ENCODE measurements at places on chromosomes 4 and X.
A peak's percentile ranks its signal among the peaks of the same experiment; 100 is the strongest.

DNA sequence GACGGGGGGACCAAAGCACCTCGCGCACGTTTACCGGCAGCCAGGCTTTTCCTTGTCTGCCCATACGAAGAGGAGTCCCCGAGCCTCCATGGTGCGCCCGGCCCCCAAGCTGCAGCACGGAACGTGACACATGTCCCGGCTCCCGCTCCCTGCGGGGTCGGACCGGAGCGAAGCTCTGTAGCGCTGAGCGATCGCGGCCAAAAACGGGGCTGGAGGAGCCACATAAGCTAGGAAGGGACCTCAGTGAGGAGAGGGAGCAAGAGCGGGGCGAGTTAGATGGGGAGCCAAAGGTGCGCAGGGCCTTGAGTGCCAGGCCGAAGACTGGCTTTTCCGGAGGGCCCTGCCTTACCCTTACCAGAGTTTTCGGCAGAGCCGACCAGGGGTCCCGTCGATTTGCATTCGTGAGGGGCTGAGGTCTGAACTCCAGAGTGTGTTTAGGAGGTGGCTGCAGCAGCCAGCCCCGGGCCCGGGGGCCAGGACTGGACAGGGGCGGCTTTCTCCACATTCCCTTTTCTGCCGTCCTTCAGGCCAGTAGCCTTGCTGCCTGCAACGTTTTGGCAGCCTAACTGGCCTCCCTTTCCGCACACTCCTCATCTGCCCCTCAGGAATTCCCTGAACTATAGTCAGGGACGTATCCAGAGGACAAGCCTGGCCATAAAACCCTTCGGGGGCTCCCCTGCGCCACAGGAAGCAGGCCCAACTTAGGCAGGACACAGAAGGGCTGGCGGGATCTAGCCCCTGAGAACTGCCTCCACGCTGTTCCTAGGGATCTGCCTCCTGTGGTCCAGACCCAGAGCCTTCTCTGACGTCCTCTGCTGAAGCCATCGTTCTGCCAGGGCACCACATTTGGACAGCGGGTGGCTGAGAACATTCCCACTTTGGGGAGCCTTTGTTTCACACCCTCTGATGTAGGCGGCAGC is 689 bp downstream of the SSR4 start:
- peak overlapping the region; percentile 94 for H3K27ac ChIP-seq
- H3K27me3 ChIP-seq = no peaks in the 10 kb centered on the region
- DNase-seq = peak; percentile 22
- H3K36me3 ChIP-seq = peaks cover 63% of the 10 kb centered on the region
- H3K4me1 ChIP-seq = peaks cover 14% of the 10 kb centered on the region

DNA sequence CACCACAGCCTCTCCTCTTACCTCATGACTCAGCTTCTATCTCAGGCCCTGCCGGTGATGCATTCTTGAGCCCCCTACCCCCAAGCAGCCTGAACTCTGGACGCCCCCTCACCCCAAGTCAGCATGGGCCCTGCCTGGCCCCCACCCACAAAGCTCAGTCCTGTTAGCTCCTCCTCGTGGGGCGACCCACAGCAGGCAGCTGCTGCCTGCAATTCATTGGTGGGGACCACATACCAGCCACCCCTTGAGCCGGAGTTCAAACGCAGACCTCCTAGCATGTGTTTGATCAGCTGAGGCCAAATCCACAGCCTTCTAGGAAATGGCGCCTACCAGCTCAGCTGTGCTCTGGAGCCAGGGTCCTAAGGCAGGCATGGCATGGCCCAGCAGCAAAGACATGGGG is 111.8 kb downstream of the EFNB1 start:
- peaks cover 20% of the 10 kb centered on the region for H3K4me1 ChIP-seq
- H3K27ac ChIP-seq = no peak overlapping the region
- no peak overlapping the region for H3K4me3 ChIP-seq
- no peaks in the 10 kb centered on the region for H3K27me3 ChIP-seq
- no peak for DNase-seq

- H3K4me3 ChIP-seq = no peak overlapping the region
- H3K27me3 ChIP-seq = no peaks in the 10 kb centered on the region
- H3K4me1 ChIP-seq = peaks cover 17% of the 10 kb centered on the region
These were observed 96.4 kb downstream of the FAM13A start for GRCh38 chr4:88960576-88960975.

- no peaks in the 10 kb centered on the region for H3K36me3 ChIP-seq
- peaks cover 47% of the 10 kb centered on the region for H3K27me3 ChIP-seq
- H3K27ac ChIP-seq = no peak overlapping the region
- no peaks in the 10 kb centered on the region for H3K4me1 ChIP-seq
- no peak for DNase-seq
These were observed 81.8 kb upstream of the EFNB1 start for GRCh38 chrX:68746988-68747387.

- H3K36me3 ChIP-seq = no peaks in the 10 kb centered on the region
- no peak overlapping the region for H3K4me3 ChIP-seq
- no peak overlapping the region for H3K27ac ChIP-seq
- no peaks in the 10 kb centered on the region for H3K4me1 ChIP-seq
- no peak for DNase-seq
- H3K27me3 ChIP-seq = no peaks in the 10 kb centered on the region
These were observed 873.4 kb upstream of the PCDH10 start for GRCh38 chr4:132275583-132276121.

DNA sequence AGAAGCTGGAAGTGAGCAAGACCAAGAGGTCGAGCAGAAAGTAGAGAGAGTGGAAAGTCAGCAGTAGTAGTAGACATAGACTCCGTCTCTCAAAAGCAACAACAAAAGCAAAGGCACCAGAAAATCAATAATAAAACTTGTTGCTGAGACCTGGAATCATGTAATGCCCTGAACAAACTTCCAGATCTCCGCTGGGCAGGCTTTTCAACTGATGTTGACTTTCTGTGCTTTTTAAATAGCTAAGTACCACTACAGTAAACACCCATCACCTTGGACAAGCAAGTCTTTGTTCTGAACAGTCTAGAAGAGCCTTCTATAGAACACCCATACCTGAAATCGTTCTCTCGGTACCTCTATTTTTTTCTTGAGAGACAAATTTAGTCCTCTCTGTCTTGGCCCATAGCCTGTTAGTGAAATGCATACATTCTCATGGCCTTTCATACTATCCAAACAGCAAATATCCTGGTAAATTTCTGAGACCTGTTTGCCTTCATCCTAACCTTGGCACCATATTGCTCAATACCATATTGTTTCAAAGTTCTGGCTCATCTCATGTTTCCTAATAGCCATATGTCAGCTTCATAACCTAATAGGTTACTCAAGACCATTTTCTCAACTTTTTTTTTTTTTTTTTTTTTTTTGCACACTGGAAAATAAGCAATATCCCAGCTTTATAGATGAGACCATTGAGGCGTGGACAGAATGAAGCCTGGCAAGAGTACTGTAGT is 200.6 kb upstream of the RBPJ start:
- H3K36me3 ChIP-seq = no peaks in the 10 kb centered on the region
- H3K27me3 ChIP-seq = no peaks in the 10 kb centered on the region
- peaks cover 17% of the 10 kb centered on the region for H3K4me1 ChIP-seq
- no peak for DNase-seq

GRCh38 chrX:2552621-2553201 is 51.9 kb upstream of the DHRSX start:
- DNase-seq = no peak
- no peak overlapping the region for H3K27ac ChIP-seq
- no peaks in the 10 kb centered on the region for H3K36me3 ChIP-seq
- no peaks in the 10 kb centered on the region for H3K27me3 ChIP-seq
- H3K4me1 ChIP-seq = no peaks in the 10 kb centered on the region

DNA sequence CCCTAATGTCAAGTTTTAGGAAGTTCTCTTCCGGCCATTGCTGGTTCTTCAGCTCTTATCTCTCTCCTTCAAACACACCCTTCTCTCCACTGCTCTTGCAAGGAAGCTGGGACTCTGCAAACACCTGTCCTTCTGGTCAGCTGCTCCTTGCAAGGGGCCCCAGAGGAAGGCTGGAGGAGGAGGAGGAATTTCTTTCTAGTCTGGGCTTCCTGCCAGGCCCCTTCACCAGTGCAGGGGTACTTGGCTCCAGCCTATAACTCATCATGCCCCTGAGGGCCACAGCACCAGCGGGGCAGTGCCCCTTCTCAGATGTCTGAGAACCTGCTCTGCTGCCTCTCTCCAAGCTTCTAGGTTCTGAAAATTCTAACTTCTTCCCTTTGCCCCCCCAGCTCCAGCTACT is 46.7 kb downstream of the REELD1 start:
- H3K27me3 ChIP-seq = no peaks in the 10 kb centered on the region
- H3K4me1 ChIP-seq = peaks cover 12% of the 10 kb centered on the region
- peaks cover 6% of the 10 kb centered on the region for H3K36me3 ChIP-seq
- no peak for DNase-seq
- H3K27ac ChIP-seq = no peak overlapping the region

GRCh38 chr4:176001151-176002006 is 64.3 kb upstream of the WDR17 start:
- H3K27me3 ChIP-seq = no peaks in the 10 kb centered on the region
- DNase-seq = peak; percentile 51
- H3K36me3 ChIP-seq = peaks cover 16% of the 10 kb centered on the region
- H3K27ac ChIP-seq = peak overlapping the region; percentile 58
- H3K4me3 ChIP-seq = peak overlapping the region; percentile 83

DNA sequence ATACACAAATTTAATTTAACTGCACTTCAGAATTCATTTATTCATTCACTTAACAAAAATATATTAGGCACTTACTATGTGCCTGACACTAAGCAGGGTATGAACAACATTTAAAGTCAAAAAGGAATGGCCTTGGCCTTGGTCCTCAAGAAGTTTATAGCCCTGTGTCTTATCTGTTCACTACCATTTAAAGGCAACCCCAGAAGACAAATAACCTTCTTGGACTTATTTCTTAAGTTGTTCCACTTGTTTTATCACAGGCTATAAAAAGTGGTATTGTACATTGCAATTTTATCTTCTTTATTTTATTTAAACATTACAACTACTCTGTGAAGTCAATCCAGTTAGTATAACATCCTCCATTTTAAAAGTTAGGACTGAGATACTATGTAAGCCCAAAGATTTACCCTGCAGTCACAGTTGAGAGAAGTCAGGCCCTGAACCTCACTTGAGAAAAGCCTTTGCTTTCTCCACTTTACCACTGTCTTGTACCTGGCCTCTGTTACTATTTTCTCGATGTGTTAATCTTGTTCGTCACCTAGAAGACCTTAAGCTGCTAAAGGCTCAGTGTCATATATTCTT is 305.6 kb upstream of the DIPK2B start:
- DNase-seq = no peak
- no peak overlapping the region for H3K4me3 ChIP-seq
- H3K4me1 ChIP-seq = peaks cover 41% of the 10 kb centered on the region
- peaks cover 6% of the 10 kb centered on the region for H3K36me3 ChIP-seq
- peak overlapping the region; percentile 56 for H3K27ac ChIP-seq

DNA sequence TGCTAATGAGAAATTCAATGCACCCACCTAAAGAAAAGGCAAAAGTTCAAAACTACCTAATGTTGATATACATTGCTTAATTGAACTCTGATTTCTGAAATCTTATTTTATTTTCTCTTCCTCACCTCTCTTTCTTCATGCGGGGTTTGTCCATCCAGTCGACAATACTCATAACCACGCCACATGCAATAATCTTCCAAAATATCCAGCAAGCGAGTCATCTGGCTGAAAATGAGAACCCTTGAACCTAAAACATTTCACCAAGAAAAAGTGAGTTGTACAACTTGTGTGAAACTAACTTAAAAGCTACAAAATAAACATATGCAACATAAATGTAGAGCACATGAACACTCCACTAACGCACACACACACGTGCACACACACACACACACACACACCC is 26.7 kb downstream of the SMARCA1 start:
- H3K36me3 ChIP-seq = no peaks in the 10 kb centered on the region
- no peaks in the 10 kb centered on the region for H3K4me1 ChIP-seq
- no peak overlapping the region for H3K4me3 ChIP-seq
- no peaks in the 10 kb centered on the region for H3K27me3 ChIP-seq

DNA sequence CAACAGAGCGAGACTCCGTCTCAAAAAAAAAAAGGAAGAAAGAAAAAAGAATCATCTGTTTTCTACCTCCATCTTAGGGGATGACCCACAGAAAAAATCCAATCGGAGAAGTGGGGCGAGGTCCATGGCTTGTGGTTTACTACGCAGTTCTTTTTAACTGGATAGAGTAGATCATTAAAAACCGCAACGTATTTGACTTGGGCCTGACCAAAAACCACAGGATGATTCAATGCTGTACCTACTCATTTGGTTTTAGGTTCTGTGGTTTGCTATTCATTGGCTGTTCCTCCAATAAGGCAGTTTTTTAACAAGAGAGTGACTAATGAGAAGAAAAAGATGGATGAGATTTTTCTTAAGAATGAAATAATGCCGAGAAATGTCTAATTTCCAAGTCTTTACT is 83.7 kb downstream of the FREM3 start:
- no peaks in the 10 kb centered on the region for H3K4me1 ChIP-seq
- peaks cover 94% of the 10 kb centered on the region for H3K27me3 ChIP-seq
- no peak overlapping the region for H3K27ac ChIP-seq
- H3K36me3 ChIP-seq = no peaks in the 10 kb centered on the region
- DNase-seq = peak; percentile 3

DNA sequence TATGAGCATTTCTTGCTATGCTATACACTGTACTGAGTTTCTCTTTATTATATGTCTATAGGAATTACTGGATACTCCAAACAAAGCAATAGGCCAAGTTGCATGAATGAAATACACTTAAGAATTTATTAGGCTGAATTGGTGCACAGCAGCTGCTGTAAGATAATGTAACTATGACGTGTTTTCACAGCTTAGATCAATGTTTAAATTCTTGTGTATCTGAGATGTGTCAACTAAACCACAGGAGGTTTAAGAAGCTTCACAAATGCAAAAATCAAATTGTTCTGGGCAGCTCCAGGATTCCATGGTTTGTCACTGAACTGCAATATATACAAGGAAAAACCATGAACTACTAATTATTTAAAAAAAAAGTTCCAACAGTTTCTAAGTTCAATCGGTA is 156.7 kb downstream of the MAPK10 start:
- H3K27ac ChIP-seq = no peak overlapping the region
- H3K4me3 ChIP-seq = no peak overlapping the region
- DNase-seq = no peak
- H3K27me3 ChIP-seq = no peaks in the 10 kb centered on the region
- no peaks in the 10 kb centered on the region for H3K4me1 ChIP-seq

DNA sequence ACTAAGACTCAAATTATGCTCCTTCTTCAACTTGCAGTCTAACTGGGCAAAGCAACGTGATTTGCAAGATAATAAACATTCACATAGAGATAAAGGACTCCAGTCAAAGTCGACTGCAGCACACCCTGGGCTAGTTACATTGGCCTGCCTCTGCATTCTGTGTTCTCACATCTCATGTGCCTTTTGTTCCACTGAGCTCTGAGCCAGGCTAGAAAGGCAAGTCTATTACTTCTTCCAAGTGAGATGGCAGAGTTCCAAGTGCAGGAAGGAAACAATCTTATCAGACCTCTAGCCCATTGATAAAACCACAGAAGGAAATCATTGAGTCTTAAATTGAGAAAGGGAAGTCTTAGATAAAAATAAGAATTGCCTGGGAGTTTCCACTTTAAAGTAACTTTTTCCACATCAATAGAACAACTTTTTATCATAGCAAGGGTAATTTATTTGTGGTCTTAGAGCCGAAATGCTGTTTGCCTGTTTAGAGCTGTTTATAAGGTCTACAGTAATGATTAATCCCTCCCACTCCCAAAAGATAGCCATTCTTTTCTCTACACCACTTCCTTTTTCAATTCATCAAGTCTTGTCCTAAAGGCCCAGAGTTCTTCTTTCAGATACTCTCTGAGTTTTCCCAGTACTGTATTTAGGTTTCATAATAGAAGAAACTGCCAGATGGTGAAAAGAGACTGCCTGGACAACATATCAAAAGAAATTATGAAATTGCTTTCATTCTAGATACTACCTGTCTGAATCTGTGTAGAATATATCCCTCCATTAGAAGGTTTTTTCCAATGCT is 200.2 kb downstream of the GUCY2F start:
- H3K4me1 ChIP-seq = peaks cover 14% of the 10 kb centered on the region
- H3K36me3 ChIP-seq = no peaks in the 10 kb centered on the region
- DNase-seq = peak; percentile 55
- no peaks in the 10 kb centered on the region for H3K27me3 ChIP-seq

- H3K27ac ChIP-seq = no peak overlapping the region
- H3K36me3 ChIP-seq = peaks cover 5% of the 10 kb centered on the region
- no peak overlapping the region for H3K4me3 ChIP-seq
- no peaks in the 10 kb centered on the region for H3K27me3 ChIP-seq
These were observed 6.5 kb upstream of the JADE1 start for GRCh38 chr4:128802680-128803628.
